Muscle of back (tissue), 13 donors: ENCODE measurements at places on chromosomes 5 and 9.

DNA sequence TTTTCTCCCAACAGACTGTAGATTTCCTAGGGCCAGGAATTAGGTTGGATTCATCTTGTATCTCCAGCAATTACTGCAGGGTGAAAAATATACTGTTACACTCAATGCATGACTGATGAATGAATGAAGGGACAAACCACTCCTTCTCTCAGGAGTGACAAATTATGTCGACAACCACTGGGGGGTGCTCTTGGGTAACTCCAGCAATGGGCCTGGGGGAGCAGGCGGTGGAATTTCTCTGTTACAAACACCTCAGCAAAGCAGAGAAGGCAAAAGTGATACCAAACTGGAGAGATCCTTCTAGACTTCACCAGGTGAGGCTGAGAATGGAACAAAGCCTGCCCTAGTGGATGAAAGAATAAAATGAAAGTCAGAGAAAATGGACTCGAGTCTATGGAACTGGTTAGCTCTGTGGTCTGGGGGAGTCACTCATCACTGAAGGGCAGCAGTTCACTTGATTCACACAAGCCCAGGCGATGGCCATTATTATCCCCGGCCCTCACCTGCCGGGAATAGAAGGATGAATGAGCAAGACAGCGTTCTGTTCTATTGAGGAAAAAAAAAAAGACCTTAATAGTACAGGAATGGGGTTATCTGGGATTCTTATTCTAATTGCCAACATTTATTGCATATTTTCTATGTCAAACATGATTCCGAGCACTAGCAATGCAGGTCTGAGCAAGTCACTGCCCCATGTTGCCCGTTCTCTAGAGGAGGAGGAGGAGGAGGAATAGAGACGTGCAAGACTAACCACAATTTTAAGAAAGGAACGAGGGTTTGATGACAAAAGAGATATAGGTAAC, 341.1 kb downstream of the ASTN2 start:
- peak; percentile 22 for DNase-seq

GRCh38 chr5:178180141-178180863, 6.9 kb downstream of the GMCL2 start:
- no peak for DNase-seq

DNA sequence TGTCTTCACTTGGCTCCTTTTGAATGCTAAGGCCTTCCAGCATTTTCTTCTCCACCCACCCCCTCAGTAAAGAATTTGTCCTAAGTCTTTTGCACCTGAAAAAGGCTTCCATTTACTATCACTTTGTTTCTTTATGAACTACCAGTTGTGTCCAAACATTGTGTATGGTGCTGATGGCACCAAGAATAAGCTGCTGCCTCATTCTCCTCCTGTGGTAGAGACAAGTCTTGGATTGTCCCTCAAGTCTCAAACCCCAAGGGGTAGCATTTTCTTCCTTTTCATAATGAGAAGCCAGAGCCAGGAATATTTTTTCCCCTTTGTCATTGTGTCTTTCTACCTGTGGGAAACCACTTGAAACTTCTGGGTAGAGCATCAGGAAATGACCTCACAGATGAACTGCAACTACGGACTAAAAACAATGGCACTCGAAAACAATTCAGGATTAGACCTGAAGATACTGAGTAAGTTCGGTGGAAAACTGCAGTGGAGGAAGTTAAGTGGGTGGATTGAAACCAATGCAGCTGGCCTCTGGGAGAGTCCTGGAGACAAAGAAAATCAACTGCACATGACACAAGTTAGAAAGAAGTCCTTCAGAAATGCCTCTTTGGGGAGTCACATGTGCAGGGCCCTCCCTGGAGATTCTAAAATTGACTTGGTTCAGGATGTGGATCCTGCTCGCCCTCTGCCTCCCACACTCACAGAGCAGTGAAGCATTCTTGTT, 80.5 kb downstream of the SH3RF2 start:
- DNase-seq: no peak

GRCh38 chr5:135135530-135136226, 101.7 kb upstream of the PITX1 start:
- peak; percentile 32 for DNase-seq

DNA sequence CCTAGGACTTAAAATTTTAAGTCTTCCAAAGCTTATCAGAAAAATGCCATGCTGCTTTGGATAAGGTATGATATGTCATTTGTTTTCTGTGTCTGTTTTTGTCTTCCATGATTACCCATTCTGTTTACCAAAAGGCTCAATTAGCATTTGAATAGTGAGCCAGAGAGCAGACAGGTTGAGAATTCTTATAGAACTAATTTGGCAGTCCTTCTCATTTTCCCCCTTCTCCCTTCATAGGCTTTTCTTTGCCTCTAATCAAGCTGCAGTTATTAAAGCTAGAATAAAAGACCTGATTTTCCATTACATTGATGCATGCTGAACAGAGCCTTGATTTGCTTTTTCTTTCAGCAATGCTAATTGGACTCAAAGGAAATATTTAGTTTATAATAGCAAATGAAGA, 993.0 kb downstream of the MAT2B start:
- DNase-seq: no peak

- no peak for DNase-seq
These were observed 400.7 kb downstream of the ZSWIM6 start for GRCh38 chr5:61732796-61733195.
